A673 (cell line): ENCODE measurements at places on chromosomes 7 and 10.
A peak's percentile ranks its signal among the peaks of the same experiment; 100 is the strongest.

DNA sequence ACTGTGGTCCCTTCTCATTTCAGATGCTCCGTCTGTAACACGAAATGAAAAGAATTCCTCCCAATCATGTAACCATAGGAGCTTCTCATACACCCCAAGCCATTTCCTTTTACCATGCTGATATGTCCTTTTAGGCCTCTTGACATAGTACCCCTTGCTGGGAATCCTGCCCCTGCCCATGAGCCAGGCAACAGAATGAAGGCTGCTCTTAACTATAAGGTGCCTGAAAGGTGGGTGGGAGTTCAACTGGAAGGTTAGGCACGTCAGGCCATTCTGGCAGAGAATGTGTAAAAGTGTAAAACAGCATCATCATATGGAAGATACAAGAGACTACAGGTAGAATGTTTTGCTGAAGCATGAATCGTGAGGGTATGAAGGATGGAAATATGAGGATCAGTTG lies 22.5 kb downstream of the IL2RA start:
- no peak for DNase-seq

- DNase-seq, result no peak
These were observed 65.3 kb downstream of the ALOX5 start for GRCh38 chr10:45439365-45439764.

DNA sequence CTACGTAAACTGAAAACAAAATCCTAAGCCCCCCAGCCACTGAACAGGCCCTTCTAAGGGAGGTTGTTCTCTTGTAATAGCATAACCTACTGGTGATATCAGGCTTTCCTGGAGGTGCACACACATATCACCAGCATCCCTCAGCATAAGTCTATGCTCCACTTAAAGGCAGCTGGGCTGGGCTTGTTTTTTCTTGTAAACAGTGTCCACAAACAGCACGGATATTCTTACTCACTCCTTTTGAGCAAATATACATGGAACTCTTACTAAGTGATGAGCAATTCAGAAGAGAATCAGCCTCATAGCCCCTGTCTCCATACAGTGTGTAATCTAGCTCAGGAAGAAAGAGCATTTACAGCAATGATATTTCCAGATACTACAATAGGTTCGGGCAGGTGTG lies 2.4 kb downstream of the LRIT1 start:
- DNase-seq, result no peak

DNA sequence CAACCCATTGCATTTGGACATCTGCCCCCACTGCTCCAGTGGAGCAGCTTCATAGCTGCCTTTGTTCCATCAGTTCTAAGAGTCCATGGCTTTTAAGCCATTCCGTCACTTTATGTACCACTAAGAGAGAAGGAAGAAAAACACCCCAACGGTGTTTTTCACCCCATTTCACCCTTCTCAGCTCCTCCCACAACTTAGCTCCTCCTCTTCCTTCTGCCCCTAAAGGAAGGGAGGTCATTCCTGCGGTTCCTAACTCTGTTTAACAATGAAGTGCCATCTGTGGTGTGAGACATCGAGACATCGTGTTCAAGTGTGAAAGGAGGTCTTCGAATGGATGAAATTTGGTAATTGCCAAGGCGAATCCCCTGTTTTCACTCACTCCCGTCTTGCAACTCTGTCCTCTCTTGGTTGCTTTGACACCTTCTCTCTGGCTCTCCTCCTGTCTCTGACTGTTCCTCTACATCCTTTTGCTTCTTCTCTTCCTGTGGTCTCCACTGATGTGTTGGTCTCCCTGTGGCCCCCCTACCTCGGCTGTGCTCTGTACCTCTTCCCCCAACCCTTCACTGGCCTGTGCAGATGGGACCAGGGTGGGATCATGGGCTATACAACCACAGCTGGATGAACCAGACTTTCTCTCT lies 23.0 kb downstream of the SMKR1 start:
- DNase-seq, result no peak

DNA sequence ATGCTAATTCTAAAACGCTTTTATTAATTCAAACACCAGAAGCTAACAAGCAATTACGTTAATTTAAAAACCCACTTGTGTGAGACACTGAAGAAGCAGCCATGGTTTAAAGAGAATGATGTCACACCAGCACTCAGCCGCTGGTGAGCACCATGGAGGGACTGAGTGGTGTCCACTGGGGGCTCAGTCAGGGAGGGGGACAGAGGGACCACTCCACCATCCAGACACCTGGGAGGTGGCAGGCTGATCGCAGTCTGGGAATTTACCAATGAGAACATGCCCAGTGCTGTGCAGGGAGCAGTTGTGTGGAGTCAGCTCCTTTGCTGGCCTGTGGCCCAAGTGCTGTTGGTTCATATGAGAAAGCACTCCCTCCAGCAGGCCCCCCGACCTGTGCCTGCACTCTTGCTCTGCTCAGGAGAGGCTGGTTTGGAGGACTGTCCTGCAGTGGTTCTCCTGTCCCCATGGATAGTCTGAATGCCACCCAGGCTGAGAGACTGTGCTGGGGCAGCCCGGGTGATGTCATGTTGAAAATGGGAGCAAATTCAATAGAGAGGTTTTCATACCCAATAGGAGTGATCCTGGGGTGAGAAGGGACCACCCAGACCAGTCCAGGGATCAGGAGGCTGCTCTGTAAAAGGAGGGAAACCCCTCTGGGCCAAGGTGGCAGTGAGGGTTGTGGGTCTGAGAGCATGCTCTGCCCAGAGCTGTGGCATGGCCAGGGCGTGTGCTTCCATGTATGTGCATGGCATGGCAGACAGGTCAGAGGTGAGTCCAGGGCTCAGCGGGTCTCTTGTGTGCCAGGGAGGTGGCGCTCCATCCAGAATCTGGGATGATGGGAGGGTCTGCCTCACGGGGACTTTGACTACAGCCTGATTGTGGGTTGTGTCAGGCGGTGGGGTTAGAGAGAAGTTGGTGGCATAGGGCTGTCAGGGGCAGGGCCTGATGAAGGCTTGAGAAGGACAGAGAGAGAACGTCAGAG lies 12.7 kb downstream of the ADCY1 start:
- no peak for DNase-seq

DNA sequence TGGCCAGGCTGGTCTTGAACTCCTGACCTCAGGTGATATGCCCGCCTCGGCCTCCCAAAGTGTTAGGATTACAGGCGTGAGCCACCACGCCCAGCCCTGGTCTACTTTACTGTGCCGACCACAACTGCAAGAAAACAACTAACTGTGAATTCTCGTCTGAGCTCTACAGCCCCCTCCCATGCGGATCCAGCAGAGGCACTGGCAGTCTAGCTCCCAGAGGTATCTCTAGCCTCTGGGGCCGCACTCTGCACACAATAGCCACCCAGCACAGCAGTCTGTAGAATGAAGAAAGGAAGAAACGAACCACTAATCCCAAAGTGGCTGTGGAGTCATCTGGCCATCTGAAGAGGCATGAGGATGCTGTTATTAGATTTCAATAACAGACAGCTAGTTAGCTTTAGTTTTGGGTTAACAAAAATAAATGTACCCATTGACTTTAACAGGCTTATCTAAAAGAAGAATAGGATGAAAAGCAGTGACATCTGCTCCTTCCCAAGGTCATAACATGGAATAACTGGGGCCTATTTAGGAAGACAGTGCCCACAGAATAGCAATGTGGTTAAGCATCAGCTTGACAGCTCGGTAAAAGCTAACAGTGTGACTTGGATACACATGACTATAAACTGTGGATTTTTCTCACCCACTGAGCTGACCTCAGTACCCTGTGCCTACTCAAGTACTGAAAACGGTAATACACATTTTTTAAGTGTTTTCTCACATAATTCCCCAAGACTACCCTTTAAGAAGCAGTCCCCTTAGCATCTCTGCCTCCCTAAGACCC lies 131.9 kb downstream of the TNS3 start:
- DNase-seq, result no peak

GRCh38 chr10:82267465-82267864 lies 392.5 kb downstream of the NRG3 start:
- no peak for DNase-seq

DNA sequence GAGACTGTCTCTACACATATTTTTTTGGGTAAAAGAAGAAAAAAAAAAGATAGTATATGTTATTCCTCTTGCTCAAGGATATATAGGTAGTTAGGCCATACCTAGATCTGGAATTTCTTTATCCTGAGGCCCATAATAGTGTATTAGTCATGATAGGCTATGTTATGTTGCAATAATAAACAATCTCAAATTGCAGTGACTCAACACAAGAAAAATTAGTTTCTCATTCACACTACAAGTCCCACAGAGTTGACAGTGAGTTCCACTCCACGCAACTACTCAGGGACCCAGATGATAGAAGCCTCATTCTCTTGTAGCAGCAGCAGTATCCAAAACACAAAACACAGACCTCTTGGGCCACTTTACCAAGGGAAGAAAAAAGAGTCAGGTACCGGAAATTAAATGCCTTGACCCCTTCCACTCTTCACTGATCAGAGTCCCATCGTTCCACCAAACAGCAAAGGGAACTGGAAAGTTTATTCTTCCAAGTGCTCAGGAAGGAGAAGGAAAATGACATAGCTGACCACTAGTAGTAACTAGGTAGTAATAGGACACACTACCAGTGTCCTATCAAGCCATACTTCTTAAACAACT lies 7.4 kb upstream of the C10orf67 start:
- DNase-seq, result no peak

DNA sequence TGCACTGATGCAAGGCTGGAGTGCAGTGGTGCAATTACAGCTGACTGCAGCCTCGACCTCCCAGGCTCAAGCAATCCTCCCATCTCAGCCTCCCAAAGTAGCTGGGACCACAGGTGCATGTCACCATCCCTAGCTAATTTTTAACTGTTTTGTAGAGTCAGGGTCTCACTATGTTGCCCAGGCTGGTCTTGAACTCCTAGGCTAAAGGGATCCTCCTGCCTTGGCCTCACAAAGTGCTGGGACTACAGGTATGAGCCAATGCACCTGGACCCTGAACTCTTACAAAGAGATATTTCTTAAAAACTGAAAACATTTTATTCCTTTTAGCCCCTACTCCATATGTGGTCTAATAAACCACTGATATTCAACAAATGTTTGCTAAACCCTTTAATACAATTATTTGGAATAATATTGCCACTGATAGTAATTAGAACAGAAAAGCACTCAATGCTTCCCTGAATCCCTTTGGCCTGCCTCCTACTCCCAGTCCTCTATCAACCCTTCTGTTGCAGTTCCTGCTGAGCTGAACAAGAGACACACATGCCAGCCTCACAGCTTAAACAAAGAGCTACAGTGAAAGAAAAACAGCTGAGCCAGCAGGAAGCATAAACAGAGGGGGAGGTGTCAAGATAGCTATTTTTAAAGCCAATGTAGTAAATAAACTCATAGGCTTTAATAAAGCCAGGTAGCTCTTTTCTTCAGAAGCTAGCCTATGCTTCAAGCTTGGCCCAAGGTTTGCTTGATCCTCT lies 7.0 kb upstream of the GNAI1 start:
- peak; percentile 77 for DNase-seq

GRCh38 chr10:69497231-69497561 lies 45.9 kb downstream of the TSPAN15 start:
- no peak for DNase-seq

GRCh38 chr7:37327288-37327687 lies 121.4 kb downstream of the ELMO1 start:
- no peak for DNase-seq
